ENCODE measurements at places on chromosomes 2 and 18.

DNA sequence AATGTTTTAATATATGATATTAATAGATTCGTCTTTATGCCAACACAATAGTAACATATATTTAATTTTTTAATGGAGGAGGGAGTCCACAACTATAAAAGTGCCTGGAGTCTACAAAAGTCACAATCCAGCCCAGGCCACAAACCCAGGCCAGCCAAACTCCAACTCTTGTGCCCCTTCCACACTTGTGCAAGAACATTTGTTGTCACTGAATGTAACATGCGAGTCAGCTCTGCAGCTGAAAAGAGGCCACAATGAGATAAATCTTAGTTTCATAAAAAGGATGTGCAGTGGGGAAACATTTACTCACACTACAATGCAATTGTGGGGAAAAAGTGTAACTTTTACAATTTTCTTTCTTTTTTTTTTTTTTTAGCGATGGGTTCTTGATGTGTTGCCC, 110.8 kb downstream of the MCFD2 start:
- DNase-seq = no peak

DNA sequence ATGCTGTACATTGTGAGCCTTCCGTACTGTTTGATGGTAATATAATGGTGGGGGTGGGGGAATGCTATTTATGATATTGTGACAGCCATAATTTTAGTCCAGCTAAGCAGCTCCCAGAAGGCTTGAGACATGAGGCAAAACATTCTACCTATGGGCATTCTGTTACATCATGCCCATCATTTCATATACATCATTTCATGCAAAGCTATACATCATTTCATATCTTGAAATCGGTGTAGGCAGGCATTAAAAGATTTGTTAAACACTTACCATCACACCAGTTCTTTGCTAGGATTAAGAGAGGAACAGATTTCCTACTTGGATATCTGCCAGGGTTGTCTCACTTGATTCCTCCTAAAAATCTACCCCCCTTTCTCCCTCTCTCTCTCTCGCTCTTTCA, 84.5 kb downstream of the COL5A2 start:
- no peak for DNase-seq

- peak; percentile 37 for DNase-seq
Observed at GRCh38 chr2:70475266-70475665, 78.4 kb downstream of the TGFA start.

- no peak for DNase-seq
Observed at GRCh38 chr2:16334886-16335603, 330.6 kb downstream of the CYRIA start.

GRCh38 chr2:230627806-230628724, 84.6 kb upstream of the CAB39 start:
- no peak for DNase-seq

DNA sequence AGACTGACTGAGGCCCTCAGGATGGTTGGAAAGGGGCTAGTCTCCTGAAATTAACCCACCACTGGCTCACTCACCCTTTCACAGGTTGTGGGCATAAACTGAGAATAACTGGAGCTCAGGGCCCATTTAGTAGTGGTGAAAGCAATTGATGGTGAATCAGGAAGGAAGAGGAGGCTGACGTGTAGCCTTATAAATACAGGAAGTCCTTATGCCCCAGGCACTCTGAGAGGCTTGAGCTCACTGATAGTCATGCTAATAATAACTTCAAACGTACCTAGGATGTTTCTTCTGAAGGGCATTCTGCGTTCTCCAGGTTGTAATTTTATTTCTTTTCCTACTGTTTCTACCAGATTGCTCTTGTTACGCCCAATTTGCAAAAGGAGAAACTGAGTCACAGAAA, 328.4 kb downstream of the CLIP4 start:
- no peak for DNase-seq

DNA sequence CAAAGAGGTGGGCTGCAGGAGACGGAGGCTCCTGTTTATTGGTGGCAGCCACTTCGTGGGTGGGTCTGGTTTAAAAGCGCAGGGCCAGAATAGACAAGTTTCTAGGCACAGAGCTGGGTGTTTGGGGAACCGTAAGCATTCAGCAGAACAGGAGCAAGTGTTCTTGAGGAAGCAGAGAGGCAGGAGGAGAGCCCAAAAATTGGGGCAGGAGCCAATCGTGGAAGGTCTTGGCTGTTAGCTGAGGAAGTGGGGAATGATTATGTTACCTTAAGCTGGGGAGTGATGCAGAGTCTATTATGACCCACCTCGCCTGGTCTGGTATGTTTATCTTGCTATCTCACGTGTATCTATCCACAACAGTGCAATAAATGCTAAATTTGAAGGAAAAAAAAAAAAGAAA, 64.3 kb upstream of the ATL2 start:
- no peak for DNase-seq

DNA sequence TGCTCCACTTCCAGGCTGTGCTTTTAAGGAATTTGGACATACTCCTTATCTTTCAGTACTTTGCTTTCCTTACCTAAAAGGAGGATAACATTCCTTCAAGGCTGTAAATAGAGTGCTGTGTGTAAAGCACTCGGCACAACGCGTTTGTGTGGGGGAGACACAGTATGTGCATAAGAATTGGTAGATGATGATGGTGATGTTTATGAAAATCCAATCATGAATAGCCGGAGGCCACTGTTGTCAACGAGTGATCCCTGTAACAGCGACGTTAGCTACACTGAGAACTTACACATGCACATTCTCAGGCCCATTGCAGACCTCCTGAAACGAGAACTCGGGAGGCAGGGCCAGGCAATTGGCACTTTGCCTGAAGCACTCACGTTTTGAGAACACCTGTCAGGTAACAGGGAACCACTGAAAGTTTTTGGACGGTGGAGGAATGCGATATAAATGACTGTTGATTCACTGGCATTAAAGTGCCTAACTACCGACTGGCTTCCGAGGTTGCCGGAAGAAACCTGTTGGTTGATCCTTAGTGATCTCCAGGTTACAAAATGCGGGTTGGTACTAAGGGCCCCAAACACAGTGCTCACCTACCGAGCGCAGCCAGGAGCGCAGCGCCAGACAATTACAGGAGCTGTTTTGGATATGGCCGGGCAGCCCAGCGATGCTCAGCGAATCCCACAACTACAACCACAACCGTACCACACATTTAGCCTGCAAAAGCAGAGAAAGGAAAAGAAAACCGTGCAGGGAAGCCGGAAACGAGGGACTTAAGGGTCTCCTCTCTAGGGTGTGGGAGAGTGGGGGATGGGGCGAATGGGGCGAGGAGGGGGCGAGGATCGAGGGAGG, 1.0 kb upstream of the MAP4K4 start:
- peak; percentile 30 for DNase-seq

DNA sequence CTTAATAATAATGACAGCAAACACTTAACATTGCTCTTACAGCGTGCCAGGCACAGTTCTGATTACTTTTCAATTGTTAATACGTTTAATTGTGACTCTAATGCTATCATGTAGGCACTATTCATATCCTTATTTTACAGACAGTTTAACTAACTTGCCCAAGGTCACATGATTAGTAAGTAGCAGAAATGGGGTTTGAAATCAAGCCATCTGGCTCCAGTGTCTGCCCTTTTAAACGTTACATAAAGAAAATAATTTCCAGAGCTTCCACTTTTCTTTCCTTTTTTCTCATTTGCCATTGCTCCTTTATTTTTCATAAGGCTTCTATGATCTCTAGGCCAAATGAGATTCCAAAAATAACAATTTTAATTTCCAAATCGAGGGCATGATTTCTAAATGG, 50.6 kb upstream of the IKZF2 start:
- DNase-seq = no peak

DNA sequence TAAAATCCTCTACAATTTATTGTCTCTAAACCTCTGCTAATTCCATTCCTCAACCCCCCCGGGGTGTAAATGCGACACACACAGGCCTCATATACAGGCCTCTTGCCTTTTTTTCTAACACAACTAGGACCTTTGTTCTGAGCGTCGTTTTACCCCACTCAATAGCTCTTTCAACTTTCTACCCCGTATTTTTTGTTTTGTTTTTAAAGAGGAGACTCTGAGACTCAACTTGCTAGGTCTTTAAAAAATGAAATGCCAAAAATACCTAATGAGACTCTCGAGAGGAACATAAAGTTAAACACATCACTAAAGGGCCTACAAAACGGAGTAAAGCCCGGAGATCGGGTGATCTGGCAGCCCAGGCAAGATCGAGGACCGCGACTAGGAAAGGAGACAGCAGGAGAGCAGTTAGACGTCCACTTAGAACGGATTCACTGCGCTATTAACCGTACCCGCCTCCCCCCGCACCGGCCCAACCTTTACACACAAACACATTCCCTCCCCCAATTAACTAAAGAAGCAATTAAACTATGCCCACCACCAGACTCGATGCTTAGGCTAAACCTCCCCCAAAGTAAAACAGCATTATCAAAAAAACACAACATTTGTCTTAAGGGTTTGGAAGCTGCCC, 1.7 kb downstream of the TRIP12 start:
- peak; percentile 62 for DNase-seq

DNA sequence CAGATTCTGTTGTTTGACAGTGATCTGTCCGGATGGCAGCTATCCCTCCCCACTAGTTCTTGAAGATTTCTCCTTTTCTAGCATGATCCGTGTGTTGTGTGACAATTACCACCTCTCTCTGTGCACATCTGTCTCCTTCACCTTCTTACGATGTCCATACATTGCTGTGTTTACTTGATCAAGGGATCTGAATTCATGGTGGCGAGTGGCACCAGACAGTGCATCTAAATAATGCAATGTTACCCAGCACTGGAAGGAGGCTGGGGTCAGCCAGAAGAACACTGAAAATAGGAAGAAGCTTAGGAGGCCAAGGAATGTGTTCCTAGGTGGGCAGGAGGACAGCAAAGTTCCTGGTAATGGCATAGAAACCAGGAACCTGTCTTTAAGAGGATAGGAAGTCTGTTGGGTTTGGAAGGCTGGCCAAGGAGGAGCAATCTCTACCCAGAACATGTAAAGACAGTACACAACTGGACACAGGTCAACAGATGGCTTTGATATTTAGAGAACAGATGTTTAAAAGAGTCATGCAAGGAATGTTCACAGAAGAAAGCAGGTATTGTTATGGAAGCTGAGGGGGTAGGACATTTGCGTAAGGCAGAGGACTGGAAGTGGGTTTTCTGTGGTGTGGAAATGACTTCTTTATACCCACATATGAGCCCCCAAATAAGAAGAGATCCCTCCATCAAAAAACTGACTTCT, 126.4 kb downstream of the HRH4 start:
- DNase-seq = no peak

- no peak for DNase-seq
Observed at GRCh38 chr2:112947374-112947773, 30.4 kb upstream of the IL36G start.

- no peak for DNase-seq
Observed at GRCh38 chr2:75222527-75222926, 23.2 kb upstream of the TACR1 start.

- DNase-seq = no peak
Observed at GRCh38 chr2:109472974-109473373, 140.8 kb downstream of the SEPTIN10 start.

DNA sequence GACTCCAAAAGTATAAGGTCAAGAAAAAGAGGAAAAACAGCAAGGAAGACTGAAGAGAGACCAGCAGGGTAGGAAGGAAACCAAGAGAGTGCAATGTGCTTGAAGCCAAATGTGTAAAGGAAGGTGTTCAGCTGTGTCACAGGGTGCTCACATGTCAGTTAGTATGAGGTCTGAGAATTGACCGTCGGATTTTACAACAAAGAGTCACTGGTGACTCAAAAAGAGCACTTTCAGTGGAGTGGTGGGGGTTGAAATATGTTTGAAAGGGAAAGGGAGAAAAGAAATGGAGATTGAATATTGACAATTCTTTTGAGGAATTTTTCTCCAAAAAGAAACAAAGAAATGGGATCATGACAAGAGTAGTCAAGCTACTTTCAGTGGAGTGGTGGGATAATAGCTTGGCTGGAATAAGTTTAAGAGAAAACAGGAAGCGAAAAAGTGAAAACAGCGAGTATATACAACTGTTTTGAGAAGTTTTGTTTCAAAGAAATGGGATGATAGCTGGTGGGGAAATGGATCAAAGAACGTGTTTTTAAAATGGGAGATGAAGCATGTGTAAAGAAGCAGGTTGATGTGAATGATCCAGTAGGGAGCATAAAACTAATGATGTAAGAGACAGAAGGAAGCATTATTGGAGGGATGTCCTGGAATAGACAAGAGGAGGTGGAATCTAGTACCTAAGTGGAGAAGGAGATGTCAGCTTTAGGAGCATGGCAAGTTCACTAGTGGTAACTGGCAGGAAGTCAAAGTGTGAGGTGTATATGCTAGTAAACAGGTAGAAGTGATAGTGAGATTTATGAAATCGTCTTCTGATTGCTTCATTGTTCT, 3.6 kb upstream of the TSPYL6 start:
- no peak for DNase-seq

DNA sequence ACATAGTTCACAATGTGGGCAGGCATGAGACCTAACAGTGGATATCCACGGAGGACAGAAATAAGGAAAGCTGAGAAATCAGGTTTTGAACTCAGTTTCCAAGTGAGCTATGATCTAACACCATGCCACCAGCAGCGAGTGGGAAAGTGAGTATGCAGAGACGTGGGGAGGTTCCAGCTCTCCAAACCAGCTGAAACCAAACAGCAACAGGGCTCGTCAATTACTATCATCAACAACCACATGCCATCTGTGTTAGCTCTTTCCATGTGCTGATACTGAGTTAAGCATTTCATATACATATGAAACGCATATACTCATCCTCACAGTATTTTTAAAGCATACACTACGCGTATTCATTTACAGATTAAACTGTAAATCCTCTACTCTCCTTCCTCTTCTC, 172.4 kb downstream of the ZNF516 start:
- no peak for DNase-seq

DNA sequence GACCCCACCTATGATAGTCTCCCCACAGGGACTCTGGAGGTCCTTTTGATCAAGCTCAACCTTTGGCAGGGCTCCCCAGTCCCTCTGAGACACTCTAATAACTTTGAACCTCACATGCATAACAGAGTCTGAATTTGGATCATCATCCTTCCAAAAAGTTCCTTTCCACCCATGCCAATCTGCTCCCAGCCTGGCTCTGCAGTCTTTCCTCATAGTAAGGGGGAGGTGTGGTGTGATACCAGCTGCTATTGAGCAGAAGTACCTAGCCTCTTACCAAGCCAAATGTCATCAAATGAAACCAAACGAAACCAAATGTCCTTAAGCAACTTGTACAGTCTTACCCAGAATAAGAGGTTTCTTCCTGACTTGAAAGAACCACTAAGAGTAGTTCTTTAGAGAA, 36.5 kb downstream of the DTNA start:
- no peak for DNase-seq

- no peak for DNase-seq
Observed at GRCh38 chr2:128755695-128756364, 437.2 kb upstream of the HS6ST1 start.

DNA sequence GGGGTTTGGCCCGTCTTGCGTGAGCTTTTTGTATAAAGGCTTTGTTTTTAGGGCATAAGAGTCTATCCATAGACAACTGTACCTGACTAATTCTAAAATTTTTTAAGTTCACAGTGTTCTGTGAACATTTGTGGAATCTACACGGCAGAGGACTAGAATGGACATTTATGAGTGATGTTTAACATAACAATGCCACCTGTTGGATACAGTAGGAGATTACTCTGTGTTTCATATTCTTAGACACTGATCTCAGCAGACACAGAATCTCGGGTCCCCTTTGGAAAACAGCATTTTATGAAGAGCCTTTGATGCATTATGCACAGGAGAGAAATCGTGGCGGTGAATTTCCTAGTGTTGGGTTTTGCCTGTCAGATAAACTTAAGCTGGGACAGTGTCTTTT, 752.2 kb downstream of the DPP10 start:
- DNase-seq = no peak

Measured in CD8-positive, alpha-beta T cell (primary cell).